Stimulated activated CD8-positive, alpha-beta memory T cell treated with anti-CD3 and anti-CD28 coated beads, Interleukin-4, amount 100 ng/mL, for 4 hours (primary cell): ENCODE measurements at places on chromosomes 7 and 10.

DNA sequence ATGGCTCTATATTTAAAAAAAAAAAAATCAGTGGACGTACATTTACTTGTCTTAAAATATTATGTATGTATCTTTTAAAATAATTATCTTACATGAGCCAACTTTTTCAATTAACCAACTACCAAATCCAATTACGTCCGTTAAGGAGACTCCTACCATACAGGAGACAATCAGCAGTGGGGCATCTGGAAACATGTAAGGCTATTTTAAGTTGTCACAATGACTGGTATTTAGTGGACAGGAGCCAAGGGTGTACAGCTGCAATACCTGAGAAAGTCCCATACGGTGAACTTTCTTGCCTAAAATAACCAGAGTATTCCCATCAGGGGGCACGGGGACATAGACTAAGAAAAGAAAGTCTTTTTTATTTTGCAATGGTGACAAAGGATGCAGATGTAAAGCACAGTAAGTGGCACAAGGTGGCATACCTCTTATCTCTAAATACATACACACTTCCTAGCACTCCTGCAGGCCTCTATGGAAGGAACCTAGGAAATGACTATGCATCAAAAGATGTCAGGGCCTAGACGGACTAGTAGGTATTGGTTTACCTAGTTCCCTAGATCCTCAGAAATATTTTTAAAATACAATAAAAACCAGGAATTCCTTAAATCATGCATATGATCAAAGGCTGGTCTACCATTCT lies 16.0 kb upstream of the TLL2 start:
- no peak for DNase-seq

GRCh38 chr10:122157451-122157850 lies 113.6 kb upstream of the BTBD16 start:
- no peak for DNase-seq

DNA sequence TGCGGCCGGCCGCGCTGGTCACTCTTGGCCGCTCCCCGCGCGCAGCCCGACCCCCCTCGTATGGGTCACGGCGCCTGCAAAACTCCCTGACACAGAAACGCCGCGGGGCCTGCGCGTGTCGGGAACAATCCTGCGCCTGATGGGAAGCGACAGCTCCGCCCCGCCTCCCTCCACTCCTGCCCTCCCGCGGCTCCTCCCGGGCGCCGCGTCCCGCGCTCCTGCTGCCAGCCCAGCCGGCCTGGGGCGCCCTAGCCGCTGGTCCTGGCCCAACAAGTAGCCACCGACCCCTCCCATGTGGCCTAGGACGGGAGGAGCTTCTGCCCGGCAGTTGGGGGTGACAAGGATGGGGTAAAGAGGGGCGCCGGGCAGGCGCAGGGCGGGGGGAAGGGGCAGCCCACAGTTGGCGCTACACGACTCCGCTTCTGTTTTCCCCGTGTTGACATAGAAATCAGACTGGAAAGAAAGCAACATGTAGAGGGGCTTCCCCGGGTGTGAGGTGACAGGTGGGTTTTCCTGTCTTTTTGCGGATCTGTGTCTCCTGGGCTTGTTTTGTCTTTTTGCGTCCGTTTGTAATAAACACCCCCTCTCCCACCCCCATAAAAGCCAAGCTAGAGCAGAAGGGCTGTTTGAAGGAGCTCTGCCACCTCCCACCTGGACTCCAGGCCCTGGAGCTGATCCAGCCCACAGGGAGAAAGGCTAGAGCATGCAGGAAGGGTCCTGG lies 35.1 kb upstream of the PAX2 start:
- no peak for DNase-seq

DNA sequence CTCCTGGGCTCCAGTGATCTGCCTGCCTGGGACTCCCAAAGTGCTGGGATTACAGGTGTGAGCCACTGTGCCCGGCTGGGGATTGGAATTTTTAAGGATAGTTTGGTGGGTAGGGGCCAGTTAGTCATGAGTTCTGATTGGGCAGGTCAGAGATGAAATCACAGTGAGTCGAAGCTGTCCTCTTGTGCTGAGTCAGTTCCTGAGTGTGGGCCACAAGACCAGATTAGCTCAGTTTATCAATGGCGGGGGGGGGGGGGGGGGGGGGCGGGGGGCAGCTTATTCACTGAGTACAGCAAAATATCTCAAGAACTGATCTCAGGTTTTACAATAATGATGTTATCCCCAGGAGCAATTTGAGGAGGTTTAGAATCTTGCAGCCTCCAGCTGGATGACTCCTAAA lies 11.6 kb upstream of the ERCC6 start:
- DNase-seq, result no peak

GRCh38 chr10:20624642-20625041 lies 272.5 kb downstream of the NEBL start:
- DNase-seq, result no peak

- no peak for DNase-seq
Measured at GRCh38 chr10:3889961-3890522, 105.0 kb upstream of the KLF6 start.

DNA sequence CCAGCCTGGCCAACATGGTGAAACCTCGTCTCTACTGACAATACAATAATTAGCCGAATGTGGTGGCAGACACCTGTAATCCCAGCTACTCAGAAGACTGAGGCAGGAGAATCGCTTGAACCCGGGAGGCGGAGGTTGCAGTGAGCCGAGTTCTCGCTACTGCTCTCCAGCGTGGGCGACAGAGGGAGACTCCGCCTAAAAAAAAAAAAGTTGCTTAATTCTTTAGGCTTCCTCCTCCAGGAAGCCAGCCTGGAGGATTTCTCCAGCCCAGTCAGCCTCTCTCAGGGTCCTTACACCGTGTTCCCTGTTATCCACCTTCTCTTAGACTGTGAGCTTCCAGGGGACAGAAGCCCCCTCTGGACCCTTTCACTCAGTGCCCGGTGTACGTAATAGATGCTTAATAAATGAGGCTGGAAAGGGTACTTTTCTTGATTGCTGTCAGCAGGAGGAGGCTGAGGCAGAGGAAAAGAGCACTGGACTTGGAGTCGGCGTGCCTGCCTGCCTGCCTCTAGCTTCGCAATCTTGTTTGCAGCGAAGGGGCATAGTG lies 16.4 kb upstream of the NODAL start:
- DNase-seq, result no peak
